ENCODE measurements at places on chromosomes 13 and 19.

GRCh38 chr13:97434397-97435201 is 630 bp downstream of the RAP2A start:
- no peak for DNase-seq

- peak; percentile 60 for DNase-seq
These were observed 37.3 kb downstream of the IL12RB1 start for GRCh38 chr19:18049385-18049784.

- DNase-seq, result no peak
These were observed 12.7 kb downstream of the FARP1 start for GRCh38 chr13:98155475-98156109.

GRCh38 chr13:50646070-50646469 is 197.4 kb downstream of the DLEU7 start:
- DNase-seq, result no peak

GRCh38 chr13:88142653-88143052 is 471.5 kb downstream of the SLITRK5 start:
- DNase-seq, result no peak

DNA sequence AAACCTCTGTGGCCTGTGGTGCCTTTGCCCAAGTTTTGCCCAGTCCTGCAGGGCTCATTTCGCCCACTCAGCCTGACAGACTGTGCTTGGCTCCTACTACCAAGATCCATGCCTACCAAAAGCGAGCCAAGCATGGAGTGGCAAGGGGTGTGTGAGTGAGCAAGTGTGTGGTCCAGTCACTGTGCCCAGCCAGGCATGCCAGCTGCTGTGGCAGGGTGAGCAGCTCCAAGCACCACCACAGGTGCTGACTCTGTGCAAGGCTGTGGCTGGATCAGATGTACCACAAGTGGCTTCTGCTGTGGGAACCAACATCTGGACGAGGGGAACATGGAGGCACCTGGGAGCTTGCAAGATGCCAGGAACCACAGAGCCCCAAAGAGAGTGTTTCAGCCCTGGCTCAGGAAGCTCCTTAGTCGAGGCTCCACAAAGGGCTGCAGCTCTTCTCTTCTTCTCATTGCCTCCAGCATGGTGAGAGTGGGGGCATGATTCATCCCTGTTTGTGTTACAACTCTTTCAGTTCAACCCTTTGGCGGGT is 1564.2 kb upstream of the MIR17HG start:
- DNase-seq, result no peak

DNA sequence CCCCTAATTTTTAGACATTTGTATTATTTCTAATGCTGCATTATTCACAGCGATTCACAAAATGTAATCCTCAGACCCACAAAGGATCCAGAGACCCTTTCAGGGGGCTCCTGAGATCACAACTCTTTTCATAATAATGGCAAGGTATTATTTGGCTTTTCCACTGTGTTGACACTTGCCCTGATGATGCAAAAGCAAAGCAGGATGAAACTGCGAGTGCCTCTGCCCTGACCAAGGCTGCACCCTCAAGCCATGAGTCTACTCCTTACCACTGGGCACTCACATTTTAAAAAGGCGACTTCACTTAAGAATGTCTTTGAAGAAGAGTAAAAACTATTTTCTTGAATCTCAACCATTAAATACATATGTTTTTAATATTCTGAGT is 11.4 kb downstream of the ELF1 start:
- no peak for DNase-seq

DNA sequence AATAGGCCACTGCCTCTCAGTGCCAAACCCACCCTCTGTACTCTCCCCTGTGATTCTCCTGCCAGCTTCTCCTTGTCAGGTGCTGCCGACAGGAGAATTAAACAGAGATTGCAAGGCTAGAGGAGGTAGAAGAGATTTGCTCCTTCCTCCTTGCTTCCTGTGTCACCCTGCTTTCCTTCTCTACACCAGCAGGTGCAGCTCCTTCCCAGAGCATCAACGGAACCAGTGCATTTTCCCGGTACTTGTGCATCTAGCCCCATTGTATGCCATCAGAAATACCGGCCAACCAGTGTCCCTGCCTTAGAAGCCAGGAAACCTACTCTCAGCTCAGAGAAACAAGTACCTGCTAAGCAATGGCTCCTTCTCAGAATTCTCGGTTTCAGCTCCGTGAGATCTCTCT is 253.2 kb downstream of the SUCLA2 start:
- DNase-seq, result no peak

- no peak for DNase-seq
These were observed 13.5 kb downstream of the CLPTM1 start for GRCh38 chr19:44968670-44969069.

- DNase-seq, result no peak
These were observed 1690.0 kb downstream of the PCDH9 start for GRCh38 chr13:65540175-65540574.

DNA sequence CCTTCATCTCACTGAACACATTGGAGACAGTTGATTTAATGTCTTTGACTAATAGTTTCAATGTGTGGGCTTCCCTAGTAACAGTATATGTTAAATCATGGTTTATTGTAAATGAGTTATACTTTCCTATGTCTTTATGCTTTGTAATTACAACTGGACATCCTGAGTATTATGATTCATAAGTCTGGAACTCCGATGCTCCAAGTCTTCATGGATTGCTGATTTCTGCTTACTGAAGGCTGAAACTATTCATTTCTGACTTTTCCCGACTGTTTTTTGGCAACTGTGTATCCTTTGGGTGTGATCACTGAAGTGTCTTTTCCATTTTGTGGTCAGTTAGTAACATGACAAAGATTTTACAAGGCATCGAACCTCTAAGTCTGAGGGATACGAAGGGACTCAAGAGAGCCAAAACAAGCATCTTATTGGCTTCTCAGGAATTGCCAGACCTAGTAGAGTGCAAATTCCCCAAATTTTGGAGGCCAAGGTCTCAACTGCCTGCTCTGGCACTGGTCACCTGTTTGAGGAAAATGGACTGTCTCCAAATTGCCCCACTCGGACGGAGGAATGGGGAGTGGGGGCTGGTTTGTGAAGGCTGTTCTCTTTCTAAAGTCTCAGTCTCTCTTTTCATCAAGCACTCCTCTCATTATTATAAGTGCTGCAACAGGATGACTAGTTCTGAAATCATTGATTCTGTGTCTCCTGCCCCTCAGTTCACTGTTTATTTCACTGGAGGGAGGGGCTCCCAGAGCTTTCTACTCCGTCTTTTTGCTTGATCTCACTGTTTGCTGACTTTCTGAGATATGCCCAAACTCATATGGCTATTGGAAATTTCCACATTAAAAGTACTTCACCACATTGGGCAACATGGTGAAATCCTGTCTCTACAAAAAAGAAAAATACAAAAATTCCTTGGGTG is 20.2 kb upstream of the CD70 start:
- no peak for DNase-seq

DNA sequence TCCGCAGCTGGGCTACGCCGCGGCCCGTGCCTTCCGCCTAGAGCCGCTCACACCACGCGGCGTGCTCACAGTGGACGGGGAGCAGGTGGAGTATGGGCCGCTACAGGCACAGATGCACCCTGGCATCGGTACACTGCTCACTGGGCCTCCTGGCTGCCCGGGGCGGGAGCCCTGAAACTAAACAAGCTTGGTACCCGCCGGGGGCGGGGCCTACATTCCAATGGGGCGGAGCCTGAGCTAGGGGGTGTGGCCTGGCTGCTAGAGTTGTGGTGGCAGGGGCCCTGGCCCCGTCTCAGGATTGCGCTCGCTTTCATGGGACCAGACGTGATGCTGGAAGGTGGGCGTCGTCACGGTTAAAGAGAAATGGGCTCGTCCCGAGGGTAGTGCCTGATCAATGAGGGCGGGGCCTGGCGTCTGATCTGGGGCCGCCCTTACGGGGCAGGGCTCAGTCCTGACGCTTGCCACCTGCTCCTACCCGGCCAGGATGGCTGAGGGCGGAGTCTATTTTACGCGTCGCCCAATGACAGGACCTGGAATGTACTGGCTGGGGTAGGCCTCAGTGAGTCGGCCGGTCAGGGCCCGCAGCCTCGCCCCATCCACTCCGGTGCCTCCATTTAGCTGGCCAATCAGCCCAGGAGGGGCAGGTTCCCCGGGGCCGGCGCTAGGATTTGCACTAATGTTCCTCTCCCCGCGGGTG is 7.4 kb downstream of the DBP start:
- no peak for DNase-seq

DNA sequence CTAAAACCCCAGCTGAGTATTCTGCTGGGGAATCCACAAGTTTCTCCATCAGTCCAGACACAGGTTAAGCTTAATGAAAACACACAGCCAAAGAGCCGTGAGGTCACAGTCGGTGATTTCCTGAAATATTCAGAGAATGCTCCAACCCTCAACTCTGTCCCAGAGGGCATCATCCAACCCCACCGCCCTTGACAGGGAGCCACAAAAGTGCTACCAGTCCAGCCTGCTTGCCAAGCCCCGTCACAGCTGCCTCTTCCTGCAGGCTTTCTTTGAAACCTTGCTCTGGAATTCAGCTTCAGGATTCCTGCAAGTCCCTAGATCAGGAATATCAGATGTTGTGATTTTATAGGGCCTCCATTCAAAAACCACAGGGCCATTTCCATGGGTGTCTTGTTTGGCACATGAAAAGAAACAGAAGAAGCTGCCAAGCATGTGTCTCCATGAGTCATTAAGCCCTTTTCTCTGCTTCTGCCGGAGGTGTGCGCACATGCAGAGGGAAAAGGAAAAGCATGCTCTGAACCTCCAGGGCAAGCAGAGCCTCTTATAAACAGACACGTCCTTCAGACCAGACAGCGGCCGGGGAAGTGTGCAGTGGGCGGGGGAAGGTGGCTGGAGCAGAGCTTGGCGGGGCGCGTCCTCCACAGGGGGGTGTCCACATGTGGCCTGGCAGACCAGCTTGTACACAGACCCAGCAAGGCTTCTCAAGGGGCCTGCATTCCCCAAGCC is 164.7 kb downstream of the KATNAL1 start:
- DNase-seq, result no peak

GRCh38 chr13:34897220-34897619 is 44.9 kb upstream of the NBEA start:
- no peak for DNase-seq

DNA sequence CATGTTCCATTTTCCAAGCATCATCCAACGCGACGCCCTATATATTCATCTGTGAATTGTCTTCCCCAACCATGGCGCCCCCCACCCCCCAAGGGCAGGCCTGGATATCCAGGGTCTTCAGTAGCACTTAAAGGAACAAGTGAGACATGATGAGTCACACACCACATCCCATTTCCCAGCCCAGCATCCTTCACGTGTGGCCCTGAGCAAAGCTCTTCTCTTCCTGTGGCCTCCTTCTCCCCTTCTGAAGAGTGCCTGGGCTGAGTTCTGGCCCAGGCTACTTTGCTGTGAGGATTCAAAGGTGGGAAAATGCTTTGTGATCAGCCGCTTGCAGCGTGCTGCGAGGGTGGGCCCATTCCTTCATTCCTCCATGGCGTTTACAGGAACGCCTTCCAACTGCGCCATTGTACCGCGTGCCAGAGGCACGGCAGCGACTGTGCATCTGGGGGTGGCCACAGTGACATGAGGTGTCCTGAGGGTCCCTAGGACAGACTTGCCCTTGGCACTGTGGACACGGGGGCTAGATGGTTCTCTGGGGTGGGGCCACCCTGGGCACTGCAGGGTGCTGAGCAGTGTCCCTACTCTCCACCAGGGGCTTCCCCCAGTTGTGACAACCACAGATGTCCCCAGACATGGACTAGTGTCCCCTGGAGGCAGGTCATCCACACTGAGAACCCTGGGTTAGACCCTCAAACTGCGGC is 11.7 kb downstream of the PLIN4 start:
- no peak for DNase-seq

DNA sequence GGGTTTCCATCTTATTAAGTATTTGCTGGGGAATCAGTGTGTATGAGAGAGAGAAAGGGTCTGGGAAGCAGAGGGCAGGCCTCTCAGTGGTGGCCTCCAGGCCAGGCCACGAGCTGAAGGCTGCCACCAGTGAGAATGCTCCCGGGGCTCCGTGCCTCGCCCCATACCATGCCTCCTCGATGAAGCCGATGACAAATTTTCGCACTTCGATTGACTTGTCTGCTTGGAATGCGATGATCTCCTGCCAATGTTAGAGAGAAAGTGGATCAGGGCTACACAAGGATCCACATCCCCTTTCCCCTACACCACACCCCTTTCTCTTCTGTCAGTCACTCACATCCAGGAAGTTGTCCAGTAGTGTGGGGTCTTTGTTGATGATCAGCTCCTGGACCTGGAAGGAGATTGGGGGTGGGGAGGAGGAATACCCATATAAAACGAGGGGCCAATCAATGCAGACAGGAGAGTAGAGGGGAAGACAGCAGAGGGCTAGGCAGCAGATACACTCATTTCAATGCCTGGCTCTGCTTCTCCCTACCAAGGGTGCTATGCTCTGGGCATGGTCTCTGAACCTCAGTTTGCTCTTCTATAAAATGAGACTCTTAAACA is 10.7 kb downstream of the SYMPK start:
- DNase-seq, result no peak

GRCh38 chr13:110815471-110816204 is 99.2 kb downstream of the ANKRD10 start:
- peak; percentile 93 for DNase-seq

DNA sequence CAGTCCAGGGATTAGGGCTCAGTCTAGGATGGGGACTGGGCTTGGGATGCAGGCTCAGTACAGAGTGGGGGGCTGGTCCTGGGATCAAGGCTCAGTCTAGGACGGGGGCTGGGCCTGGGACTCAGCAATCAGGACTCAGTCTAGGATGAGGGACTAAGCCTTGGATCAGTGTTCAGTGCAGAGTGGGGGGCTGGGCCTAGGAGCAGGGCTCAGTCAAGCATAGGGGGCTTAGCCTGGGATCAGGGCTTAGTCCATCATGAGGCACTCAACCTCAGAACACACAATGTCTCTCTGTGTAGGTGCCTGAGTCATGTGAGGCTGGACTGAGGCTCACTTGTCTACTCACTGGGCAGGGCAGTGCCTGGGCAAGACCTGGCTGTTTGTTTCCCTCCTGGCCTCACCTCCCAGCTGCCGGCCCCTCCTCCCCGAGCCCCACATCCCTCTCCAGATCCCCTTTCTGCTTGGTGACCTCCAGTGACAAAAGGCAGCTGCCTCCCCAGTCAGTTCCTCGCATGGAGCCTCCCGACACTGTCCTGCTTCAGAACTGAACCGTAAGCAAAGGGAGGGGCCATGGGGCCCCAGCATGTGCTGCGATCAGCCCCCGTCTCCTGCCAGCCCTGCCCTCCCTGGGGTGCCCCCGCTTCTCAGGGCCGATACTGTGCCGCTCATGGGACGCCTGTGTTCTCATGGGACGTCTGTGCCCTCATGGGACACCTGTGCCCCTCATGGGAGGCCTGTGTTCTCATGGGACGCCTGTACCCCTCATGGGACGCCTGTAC is 6.5 kb upstream of the S1PR4 start:
- no peak for DNase-seq

All from NCI-H2029 treated with DMSO at 0.1 percent for 48 hours (cell line).